ENCODE measurements at places on chromosomes 12 and 14. TPM values are rescaled to one million over a fixed set of nuclear protein-coding genes. Genes with fewer than 3 reads are reported as not detected.

DNA sequence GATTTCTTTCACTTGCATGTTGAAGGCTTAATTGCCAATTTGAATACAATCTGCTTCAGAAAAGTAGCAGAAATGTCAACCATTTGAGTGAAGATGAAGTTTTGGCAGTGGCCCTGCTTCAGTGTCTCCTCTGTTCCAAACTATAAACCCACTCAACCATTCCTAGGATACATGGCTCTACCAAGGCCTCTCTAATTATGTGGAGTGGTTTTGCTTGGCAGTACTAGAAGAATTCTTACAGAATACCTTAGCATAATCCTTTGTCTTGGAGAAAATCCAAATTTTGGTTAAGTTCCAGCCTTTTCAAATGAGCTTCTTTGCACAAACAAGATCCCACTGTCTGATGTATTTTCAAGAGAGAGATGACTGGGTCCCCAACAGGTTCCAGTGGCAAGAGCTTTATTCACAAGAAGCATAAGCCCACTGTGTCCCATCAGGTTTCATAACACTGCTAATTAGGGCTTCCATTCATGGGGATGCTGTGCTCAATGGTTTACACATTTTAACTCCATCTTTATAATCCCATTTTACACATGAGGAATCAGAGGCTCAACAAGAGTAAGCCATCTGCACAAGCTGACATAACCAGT, 234.5 kb downstream of the IPO8 start:
- no peaks in the 10 kb centered on the region for H3K36me3 ChIP-seq
- H3K4me1 ChIP-seq = no peaks in the 10 kb centered on the region
- H3K27me3 ChIP-seq = no peaks in the 10 kb centered on the region
- DNase-seq = no peak
- H3K27ac ChIP-seq = no peak overlapping the region

GRCh38 chr14:61388173-61388975, 67.0 kb downstream of the PRKCH start:
- no peak overlapping the region for H3K4me3 ChIP-seq
- H3K27me3 ChIP-seq = no peaks in the 10 kb centered on the region
- H3K4me1 ChIP-seq = no peaks in the 10 kb centered on the region
- no peak overlapping the region for H3K27ac ChIP-seq
- peak; percentile 71 for DNase-seq

DNA sequence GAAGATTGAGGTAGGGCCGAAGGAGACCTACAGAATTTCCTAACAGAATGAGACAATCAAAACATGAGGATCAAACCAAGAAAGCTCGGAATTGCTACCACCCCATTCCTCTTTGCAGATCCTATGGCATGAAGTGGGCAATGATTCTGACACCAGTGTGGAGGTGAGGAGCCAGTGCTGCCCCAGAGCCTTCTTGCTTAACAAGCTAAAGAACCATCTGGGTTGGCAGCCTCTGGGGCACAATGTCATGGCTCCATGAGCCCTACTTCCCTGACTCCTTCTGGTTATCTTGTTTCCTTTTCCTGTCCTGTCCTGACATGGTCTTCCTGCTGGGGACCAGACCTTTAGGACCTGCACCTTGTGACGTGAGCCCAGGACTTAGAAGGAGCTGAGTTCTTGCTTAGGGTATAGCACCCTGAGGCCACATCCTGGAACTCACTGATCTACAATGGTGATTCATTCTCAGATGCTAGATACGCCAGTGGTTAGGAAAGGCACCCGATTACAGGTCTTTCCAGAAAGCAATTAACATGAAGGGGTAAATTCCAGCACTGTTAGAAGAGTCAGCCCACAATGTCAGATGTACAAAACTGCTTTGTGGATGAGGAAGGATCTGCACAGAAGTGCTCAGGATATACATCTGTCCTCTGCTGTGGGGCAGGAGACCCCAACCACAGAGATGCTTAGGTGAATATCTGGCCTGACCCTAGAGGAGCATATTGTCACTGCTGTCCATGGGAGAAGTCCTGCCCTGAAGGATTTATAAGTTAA, 324.2 kb downstream of the ZFP36L1 start:
- no peaks in the 10 kb centered on the region for H3K27me3 ChIP-seq
- peaks cover 3% of the 10 kb centered on the region for H3K36me3 ChIP-seq
- peaks cover 34% of the 10 kb centered on the region for H3K4me1 ChIP-seq

DNA sequence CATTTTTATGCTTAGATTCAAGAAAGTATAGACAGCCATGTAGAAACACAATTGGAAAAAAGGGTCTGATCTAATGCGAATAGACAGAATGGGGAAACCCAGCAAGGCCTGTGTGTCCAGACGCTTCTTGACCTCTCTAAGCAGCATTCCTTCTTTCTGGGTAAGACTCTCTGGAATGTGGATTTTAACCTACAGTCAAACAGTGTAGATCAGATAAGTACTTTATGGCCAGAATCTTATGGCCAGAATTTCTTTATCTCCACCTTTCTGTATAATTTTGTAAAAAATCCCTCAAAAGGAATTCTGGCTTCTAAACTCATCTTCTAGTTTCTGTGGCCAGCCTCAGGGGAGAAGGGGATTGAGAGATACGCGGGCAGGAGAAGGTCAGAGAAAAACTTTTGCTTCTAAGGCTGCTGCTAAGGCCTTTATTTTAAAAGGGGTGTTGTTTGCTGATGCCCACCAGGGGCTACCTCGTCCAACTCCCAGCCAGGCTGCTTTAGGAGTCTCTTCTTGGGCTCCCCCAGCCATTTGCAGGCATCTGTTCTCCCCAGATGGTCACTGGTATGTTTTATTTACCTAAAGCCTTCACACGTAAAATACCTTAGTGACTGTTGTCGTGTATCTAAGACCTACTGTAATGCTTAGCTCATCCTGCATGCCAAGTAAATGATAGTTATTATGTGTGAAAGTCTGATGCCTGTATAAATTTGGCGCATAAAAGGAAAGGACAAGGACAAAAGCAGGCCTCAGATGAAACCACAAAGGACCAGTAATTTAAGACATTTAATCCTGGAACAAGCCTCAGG, 68.4 kb downstream of the ANO6 start:
- H3K27me3 ChIP-seq = no peaks in the 10 kb centered on the region
- no peak overlapping the region for H3K27ac ChIP-seq
- H3K4me3 ChIP-seq = no peak overlapping the region
- peaks cover 6% of the 10 kb centered on the region for H3K4me1 ChIP-seq
- peaks cover 28% of the 10 kb centered on the region for H3K36me3 ChIP-seq
- no peak for DNase-seq

DNA sequence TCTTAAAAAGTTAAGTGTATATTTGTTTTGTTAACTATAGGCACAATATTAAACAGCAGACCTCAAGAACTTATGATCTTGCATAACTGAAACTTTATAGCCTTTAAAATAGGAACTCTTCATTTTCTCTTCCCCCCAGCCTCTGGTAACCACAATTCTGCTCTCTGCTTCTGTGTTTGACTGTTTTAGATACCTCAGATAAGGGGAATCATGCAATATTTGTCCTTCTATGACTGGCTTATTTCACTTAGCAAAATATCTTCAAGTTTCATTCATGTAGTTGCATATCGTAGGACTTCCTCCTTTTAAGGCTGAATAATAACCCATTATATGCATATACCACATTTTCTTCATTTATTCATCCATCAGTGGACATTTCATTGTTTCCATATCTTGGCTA, 131.3 kb downstream of the PTPRO start:
- no peaks in the 10 kb centered on the region for H3K36me3 ChIP-seq
- no peak overlapping the region for H3K27ac ChIP-seq
- DNase-seq = no peak
- no peak overlapping the region for H3K4me3 ChIP-seq
- H3K4me1 ChIP-seq = no peaks in the 10 kb centered on the region
- no peaks in the 10 kb centered on the region for H3K27me3 ChIP-seq

The ADAM20 gene
- 0.23 TPM for total RNA-seq

The GARIN6 gene
- not detected for total RNA-seq

The LRRIQ1 gene
- total RNA-seq = not detected

The SERPINA12 gene
- total RNA-seq = not detected

The OTX2 gene
- total RNA-seq = not detected

The KERA gene
- not detected for total RNA-seq
